MM.1S (cell line): ENCODE measurements at places on chromosomes 4 and X.
A peak's percentile ranks its signal among the peaks of the same experiment; 100 is the strongest.

GRCh38 chr4:37455301-37456131 lies 211.0 kb downstream of the NWD2 start:
- no peak for DNase-seq

- peak; percentile 21 for DNase-seq
Measured at GRCh38 chr4:152817331-152817730, 37.6 kb downstream of the ARFIP1 start.

DNA sequence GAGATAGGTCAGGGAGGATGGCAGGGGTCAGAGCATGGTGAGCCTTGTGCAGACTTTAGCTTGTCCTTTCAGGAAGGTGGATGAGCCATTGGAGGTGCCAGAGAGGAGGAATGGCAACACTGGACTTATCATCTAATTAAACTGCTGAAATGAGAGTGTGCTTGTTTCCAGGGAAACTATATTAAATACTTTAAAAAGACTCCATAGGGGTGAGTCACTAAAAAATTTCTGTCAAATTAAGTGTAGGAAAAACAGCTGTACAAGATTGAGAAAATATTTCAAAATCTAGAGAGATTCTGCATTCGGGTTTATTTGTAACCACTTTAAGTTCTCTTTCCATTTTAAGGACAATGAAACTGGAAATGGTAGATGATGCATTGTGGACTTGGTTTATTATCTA lies 11.4 kb downstream of the FRAS1 start:
- no peak for DNase-seq

GRCh38 chr4:5917672-5918071 lies 24.8 kb upstream of the CRMP1 start:
- DNase-seq, result no peak

DNA sequence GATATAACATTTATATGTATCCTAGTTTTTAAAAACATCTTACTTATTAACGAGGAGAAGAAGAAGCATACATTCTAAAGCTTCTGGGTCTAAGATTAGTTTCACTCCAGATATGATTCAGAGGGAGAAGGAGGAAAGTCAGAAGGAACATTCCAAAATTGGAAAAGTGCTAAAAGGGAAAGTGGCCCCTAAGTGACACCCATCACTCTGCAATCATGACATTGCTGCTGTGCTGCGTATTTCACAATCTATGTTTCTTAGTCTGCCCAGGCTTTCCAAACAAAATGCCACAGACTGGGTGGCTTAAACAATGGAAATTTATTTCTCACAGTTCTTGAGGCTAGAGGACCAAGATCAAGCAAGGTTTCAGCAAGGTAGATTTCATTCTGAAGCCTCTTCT lies 72.5 kb upstream of the ATOH1 start:
- DNase-seq, result no peak

- DNase-seq, result no peak
Measured at GRCh38 chr4:30268370-30268769, 451.8 kb upstream of the PCDH7 start.

DNA sequence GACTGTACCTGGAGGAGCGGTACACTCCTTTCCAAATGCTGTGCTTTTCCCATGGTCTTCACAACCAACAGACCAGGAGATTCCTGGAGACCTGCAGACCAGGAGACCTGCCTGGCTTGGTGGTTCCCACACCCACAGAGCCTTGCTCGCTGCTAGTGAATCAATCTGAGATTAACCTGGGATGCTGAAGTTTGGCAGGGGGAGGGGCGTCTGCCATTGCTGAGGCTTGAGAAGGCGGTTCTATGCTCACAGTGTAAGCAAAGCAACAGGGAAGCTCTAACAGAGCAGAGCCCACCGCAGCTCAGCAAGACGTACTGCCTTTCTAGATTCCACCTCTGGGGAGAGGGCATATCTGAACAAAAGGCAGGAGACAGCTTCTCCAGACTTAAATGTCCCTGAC lies 34.5 kb upstream of the FAAH2 start:
- no peak for DNase-seq

DNA sequence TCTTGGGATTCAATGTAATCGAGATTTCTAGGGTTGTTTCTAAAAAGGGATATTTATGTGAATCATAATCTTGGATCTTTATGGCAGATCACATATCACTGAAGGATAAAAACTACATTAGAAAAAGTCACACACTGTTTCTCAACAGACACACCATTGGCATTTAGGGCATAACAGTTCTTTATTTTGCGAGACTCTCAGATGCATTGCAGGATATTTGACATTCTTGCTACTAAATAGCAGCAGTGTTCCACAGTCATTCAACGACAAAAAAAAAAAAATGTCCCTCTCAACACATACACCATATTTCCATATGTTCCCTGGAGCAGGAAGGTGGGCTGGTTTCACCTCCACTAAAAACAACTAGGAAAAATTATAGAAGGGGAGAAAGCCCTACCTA lies 243.4 kb upstream of the PCDH18 start:
- DNase-seq, result no peak

DNA sequence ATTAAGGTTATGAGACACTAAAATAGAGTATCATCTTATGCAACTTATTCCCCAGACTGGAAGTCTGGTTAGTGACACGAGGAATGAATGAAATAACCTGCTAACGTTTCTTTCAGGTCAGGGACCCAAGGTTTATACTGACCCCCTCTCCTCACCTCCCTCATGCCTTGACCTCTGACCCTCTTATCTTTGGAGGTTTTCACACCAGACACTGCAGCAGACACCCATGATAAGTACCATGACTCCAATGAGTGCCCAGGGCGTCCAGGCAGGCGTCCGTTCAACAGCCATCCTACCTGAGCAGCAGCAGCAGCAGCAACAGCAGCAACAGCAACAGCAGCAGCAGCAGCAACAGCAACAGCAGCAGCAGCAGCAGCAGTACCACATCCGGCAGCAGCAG lies 4.2 kb upstream of the NLGN3 start:
- DNase-seq, result no peak

DNA sequence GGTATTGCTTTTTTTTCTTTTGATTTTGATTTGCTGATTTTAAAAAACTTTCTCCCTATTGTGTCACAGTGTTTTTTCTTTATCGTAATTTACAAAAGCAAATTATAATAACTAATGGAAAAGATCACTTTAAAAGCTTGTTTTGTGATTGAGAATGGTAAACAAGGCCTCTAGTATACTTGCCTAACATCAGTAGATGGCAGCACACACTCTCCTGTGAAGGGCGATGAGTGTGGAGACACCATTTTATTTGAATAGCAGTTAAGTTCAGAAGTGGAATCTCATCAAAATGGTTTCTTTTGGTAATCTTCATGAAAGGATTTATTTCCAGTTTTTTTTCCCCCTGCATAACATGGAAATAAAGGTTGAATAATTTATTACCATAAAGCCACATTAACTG lies 72.3 kb downstream of the PAK3 start:
- DNase-seq, result no peak

- DNase-seq, result no peak
Measured at GRCh38 chr4:26568446-26568994, 15.4 kb upstream of the TBC1D19 start.

- DNase-seq, result no peak
Measured at GRCh38 chrX:116749943-116750342, 287.2 kb upstream of the CT83 start.

GRCh38 chr4:54696649-54697048 lies 38.9 kb downstream of the KIT start:
- no peak for DNase-seq

DNA sequence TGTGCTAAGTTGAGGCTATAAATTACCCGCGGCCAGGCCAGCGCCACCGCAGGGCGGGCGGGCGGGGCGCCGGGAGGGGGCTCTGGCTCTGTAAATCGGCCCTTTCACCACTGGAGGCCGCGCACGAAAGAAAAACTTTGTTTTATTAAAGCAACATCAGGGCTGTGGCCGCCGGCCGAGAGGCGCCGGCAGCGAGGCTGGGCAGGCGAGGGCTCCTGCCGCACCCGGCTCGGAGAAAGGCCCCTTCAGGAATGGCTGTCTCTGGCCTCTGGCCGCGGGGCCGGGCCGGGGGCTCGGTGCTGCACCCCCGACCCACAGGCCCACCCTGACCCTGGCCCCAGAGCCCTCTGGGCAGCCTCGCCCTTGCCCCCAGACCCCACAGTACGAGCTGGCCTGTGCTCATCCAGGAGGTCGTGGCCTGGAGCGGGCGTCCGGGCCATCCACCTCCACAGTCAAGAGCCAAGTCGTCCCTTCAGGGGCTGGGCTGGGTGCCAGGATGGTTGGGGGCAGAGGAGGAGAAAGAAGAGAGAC lies 29.5 kb upstream of the FGFR3 start:
- no peak for DNase-seq

- DNase-seq, result no peak
Measured at GRCh38 chr4:178165251-178165950, 723.2 kb upstream of the AGA start.

GRCh38 chr4:130855533-130855932 lies 1759.6 kb downstream of the C4orf33 start:
- no peak for DNase-seq

- no peak for DNase-seq
Measured at GRCh38 chr4:62912531-62912930, 1496.7 kb downstream of the TECRL start.

DNA sequence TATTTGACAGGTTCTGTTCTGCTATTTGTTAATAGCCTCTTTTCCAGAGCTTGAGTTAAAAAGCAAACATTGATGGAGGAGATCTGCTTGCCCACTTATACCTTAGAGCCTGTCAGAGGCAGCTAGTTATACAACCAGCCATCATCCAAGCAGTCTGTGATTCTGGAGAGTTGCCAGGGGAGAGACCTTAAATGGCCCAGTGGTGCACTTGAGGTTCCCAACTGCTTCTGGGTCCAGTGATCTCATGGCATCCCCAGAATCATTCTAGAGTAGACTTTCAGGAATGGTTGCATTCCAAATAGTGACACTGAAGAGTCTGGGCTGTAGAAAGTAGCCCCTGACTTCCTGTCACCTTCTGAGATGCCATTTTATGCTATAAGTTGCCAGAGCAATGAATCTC lies 160.7 kb downstream of the FHIP1A start:
- no peak for DNase-seq

- no peak for DNase-seq
Measured at GRCh38 chrX:130245441-130245840, 23.3 kb downstream of the ZNF280C start.

- DNase-seq, result no peak
Measured at GRCh38 chrX:38672646-38673045, 111.3 kb downstream of the TSPAN7 start.

DNA sequence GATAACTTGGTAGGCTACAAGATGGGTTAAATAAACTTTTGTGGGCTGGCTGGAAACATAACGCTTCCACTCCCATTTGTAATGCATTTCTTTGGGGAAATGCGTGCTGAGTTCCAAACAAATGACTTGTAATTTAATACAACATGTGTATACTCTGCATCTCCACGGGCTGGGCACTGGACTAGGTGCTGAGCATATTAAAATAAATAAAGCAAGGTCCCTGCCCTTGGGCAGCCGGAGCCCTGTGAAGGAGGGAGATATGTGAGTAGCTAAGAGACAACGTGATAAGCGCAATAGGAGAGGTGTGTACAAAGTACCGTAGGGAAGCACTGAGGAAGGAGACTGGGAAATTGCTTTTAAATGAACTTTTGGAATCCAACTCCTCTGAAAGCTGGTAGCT lies 147.2 kb upstream of the RBPJ start:
- no peak for DNase-seq

DNA sequence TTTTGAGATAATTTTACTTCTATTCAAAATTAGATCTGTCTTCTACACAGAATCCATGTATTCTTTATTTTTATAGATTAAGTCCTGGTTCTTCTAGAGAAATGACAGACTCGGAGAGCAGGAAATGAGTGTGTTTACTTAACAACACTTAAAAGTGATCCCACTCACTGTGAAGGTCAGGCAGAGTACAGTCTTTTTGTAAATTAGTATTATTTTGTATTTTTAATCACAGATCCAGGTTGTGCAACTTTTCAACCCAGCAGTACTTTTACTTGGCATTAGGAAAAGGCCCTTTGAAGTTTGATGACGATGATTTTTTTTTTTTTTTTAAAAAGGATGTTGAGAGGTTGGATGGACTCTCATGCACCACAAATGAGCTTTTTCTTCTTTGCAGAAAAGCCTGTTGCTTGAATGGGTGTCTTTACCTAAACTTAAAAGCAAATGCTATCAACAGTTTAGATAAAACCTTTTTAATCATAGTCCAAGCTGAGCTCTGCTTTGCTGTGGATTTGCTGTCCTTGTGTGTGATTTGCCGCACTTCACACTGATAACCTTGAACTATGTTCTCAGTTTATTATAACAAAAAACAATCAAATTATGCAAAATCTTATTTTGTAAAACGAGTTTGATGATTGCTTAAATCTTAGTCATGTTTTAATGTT lies 114.1 kb downstream of the MXRA5 start:
- no peak for DNase-seq

DNA sequence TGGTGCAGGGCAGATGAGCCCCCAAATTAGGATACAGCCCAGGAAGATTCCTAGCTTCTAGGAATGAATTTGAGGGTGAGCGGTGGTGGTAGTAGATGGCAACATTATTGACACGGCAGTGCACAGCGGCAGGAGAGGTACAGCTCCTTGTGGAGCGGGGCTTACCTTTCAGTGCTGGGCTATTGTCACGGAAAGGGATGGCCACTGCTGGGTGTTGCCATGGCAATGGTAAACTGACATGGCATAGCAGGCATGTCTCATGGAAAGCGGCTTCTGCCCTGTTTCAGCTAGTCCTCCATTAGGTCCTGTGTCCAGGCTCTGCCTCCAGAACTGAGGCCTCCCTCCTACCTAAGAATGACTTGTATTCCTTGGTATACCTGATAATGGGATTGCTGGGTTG lies 81.8 kb upstream of the WDR1 start:
- DNase-seq, result no peak

GRCh38 chr4:9880406-9881197 lies 99.2 kb downstream of the DRD5 start:
- no peak for DNase-seq

DNA sequence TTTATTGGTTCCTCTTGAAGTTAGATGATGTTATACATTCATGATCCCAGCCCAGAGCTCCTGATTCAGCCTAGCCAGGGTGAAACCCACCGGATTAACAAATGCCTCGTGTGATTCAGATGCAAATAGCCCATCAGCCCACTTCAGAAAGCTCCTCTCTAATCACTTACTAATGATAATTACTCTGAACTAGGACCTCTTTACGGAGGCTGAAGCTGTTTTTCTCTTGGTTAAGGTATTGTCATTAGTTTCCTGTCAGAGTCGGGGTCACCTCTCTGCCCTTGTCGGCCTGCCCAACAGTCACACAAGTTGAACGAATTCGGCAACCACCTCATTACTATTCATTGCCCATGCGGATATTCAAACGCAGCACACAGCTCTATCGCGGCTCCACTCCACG lies 36.6 kb downstream of the ZFP42 start:
- no peak for DNase-seq

GRCh38 chr4:8538703-8539567 lies 41.3 kb upstream of the GPR78 start:
- DNase-seq, result no peak

GRCh38 chr4:170979736-170980135 lies 833.5 kb upstream of the GALNTL6 start:
- DNase-seq, result no peak

- no peak for DNase-seq
Measured at GRCh38 chr4:37958932-37959331, 1.3 kb upstream of the PTTG2 start.

- DNase-seq, result no peak
Measured at GRCh38 chr4:11640584-11640983, 211.9 kb upstream of the HS3ST1 start.

- no peak for DNase-seq
Measured at GRCh38 chrX:38940547-38940946, 139.3 kb downstream of the MID1IP1 start.
